Activated effector memory CD4-positive, alpha-beta T cell treated with anti-CD3 and anti-CD28 coated beads, Interleukin-2, amount 50 U/mL, for 16 hours (primary cell): ENCODE measurements at places on chromosomes 1 and 21.

DNA sequence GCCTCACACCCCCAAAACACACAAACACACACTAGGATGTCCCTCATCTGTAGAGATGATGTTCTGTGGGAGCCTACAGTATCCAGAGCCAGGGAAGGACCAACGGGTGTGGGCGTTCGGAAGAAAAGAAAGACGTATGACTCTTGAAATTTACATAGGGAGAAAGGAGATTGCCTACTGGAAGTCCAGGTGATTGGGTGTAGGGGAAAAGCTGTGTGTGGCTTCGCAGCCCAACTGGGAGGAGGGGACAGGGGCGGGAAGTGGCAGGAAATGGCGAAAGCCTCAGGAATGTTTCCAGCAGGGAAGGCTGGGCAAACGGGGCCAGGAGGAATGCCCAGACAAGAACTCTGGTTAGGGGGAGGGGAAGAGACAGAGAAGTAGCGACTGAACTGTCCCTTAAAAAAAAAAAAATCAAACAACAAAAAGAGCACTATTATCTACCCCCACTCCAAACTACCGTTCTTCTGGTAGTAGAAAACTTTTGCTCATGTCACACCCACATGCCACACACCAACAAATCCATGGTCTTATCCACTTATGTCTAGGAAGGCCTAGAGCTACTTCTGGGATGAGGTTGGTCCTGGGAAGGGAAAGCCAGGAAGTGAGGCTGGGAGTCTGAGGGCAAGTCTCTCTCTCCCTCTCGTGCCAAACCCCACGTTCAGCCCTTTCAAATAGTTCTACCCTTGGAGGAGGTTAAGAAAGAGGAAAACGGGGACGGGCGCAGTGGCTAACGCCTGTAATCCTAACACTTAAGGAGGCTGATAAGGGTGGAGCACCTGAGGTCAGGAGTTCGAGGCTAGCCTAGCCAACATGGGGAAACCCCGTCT, 1.8 kb upstream of the CKS1B start:
- DNase-seq: no peak

DNA sequence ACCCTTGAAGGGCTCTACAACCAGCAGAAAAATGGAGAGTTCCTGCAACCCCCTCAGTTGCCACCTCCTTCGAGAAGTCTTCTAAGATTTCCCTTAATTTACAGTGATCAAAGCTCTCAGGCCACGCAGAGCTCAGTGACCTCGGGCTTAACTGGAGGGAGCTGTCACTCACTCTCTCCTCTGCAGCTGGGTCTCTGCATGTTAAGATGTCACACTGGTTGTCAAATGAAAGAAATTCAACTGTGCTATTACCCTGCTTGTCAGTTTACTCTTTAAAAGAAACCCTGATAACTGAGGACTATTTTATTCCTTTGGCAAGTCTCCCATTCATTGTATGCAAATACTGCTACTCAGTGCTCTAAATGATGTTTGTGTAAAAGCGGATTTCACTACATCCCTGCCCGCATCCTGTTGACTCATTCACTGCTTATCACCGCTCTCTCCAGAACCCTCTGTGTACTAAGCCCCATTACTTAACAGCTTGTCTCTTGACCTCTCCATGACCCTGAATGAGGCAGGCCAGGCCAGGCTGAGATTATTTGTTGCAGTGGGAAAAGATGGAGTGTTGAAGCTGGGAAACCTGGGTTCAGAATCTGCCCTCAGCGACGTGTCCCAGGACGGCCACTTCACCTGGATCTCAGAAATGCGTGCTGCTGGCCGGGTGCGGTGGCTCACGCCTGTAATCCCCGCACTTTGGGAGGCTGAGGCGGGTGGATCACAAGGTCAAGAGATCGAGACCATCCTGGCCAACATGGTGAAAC, 13.7 kb downstream of the DHRS3 start:
- peak; percentile 80 for DNase-seq

DNA sequence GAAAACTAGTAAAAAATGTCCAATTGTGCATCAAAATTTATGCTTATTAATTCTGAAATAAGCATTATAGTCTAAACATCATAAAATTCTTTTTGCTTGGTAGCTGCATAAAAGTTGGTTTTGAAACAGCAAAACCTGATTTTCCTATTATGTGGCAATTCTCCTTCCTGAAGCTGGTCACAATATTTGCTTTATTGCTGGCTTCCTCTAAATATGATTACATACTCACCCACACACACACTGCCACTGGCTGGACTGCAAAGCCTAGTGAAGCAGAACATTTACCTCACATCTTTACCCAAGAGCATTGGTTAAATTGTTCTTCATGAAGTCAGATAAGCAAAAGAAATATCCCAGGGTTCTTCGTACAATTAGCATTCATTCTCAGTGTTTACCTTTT, 103.0 kb downstream of the NR5A2 start:
- DNase-seq: no peak

- no peak for DNase-seq
Measured at GRCh38 chr1:150280138-150280707, 2.1 kb upstream of the CIART start.

GRCh38 chr1:69272684-69273083, 295.0 kb upstream of the LRRC7 start:
- DNase-seq: no peak
